Karpas-422 (cell line): ENCODE measurements at places on chromosomes 12 and 14. TPM values are rescaled to one million over a fixed set of nuclear protein-coding genes. Genes with fewer than 3 reads are reported as not detected.

GRCh38 chr14:33999771-34000291, 49.0 kb upstream of the EGLN3 start:
- no peak overlapping the region for H3K27ac ChIP-seq
- no peak overlapping the region for H3K4me3 ChIP-seq
- no peak for DNase-seq
- H3K4me1 ChIP-seq, result no peaks in the 10 kb centered on the region
- no peaks in the 10 kb centered on the region for H3K36me3 ChIP-seq
- no peaks in the 10 kb centered on the region for H3K27me3 ChIP-seq

GRCh38 chr12:55043542-55043941, 23.8 kb downstream of the NEUROD4 start:
- no peak overlapping the region for H3K4me3 ChIP-seq
- no peaks in the 10 kb centered on the region for H3K36me3 ChIP-seq
- no peak for DNase-seq
- H3K27ac ChIP-seq, result no peak overlapping the region

GRCh38 chr14:21923820-21924219, 250.2 kb upstream of the OR4E1 start:
- no peaks in the 10 kb centered on the region for H3K36me3 ChIP-seq
- no peaks in the 10 kb centered on the region for H3K27me3 ChIP-seq
- no peak for DNase-seq
- H3K4me3 ChIP-seq, result no peak overlapping the region
- peaks cover 9% of the 10 kb centered on the region for H3K4me1 ChIP-seq

DNA sequence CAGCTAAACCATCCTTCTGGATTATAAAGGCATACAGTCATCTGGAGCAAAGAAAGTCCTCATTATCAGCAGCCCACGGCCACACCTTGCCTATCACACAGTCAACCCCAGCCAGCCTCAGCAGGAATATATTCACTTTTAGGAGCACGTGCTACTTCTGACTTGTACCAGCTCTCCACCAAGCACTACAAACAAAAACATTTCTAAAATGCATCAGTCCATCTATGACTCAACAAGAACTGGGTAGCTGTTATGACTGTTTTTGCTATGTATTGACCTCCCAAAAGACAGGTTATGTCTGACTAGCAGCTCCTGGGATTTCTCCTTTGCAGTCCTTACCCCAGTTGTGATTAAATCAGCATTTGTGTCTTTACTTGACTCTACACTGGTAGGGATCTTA, 31.2 kb downstream of the NUAK1 start:
- no peak overlapping the region for H3K4me3 ChIP-seq
- H3K4me1 ChIP-seq, result 0 out of 2 replicates have a peak, but pooled peaks cover 4% of the 10 kb centered on the region
- H3K36me3 ChIP-seq, result no peaks in the 10 kb centered on the region

DNA sequence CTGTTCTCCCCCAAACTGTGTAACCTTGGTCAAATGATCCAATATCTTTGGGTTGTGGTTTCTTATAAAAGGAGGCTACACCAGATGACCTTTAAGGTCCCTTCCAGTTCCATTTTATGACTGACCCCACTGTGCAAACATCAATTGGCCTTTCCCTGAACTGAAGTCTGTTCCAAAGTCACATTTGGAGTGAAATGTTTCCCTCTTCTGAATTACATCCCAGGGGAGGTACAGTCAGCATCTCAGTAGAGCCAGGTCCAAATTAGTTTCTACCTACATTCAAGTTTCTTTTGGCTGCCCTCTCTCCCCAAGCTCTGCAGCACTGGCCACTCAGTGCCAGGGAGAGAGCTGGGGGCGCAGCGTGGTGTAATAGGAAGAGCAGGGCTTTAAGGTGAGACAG, 34.4 kb downstream of the LIMA1 start:
- no peak for DNase-seq
- H3K4me1 ChIP-seq, result no peaks in the 10 kb centered on the region; the same call in 1 of the 2 replicates
- H3K27ac ChIP-seq, result no peak overlapping the region
- no peaks in the 10 kb centered on the region for H3K27me3 ChIP-seq

GRCh38 chr12:3713483-3713882, 39.4 kb downstream of the CRACR2A start:
- no peak overlapping the region for H3K27ac ChIP-seq
- no peak overlapping the region for H3K4me3 ChIP-seq
- DNase-seq, result no peak
- peaks cover 30% of the 10 kb centered on the region for H3K4me1 ChIP-seq

DNA sequence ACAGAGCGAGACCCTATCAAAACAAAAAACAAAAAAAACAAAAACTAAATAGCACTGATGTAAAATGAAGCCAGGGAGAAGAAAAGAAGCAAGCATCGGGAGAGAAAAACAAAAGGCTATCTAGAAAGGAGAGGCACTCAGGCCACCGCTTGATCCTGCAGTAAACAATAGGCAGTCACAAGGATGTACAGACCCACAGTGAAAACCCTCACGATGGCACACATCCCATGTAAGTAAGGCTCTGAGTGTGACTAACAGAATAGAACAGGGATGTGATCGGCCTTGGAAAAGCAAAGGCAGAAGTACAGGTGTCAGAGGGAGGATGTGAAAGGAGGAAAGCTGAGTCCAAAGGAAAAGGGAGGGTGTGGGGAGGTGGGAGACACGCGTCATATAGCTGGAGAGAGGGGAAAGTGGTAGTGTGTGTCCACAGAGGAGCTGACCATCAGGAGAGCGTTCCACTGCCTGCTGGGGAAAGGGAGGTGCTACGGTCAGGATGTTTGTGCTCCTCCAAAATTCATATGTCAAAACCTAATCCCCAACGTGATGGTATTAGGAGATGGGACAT, 31.5 kb downstream of the CAMKK2 start:
- H3K4me3 ChIP-seq, result no peak overlapping the region
- H3K36me3 ChIP-seq, result peaks cover 11% of the 10 kb centered on the region; the same call in 1 of the 2 replicates
- no peaks in the 10 kb centered on the region for H3K4me1 ChIP-seq
- no peak overlapping the region for H3K27ac ChIP-seq

The ALDH1L2 gene
- not detected in 2 replicates for total RNA-seq

The DDX55 gene
- 36.4 and 41.6 TPM in 2 replicates for total RNA-seq

The SLC25A47 gene
- not detected in 2 replicates for total RNA-seq

The NUDT14 gene
- 20.6 and 30.1 TPM in 2 replicates for total RNA-seq
